CD8-positive, alpha-beta T cell (primary cell): ENCODE measurements at places on chromosomes 12 and 14.

DNA sequence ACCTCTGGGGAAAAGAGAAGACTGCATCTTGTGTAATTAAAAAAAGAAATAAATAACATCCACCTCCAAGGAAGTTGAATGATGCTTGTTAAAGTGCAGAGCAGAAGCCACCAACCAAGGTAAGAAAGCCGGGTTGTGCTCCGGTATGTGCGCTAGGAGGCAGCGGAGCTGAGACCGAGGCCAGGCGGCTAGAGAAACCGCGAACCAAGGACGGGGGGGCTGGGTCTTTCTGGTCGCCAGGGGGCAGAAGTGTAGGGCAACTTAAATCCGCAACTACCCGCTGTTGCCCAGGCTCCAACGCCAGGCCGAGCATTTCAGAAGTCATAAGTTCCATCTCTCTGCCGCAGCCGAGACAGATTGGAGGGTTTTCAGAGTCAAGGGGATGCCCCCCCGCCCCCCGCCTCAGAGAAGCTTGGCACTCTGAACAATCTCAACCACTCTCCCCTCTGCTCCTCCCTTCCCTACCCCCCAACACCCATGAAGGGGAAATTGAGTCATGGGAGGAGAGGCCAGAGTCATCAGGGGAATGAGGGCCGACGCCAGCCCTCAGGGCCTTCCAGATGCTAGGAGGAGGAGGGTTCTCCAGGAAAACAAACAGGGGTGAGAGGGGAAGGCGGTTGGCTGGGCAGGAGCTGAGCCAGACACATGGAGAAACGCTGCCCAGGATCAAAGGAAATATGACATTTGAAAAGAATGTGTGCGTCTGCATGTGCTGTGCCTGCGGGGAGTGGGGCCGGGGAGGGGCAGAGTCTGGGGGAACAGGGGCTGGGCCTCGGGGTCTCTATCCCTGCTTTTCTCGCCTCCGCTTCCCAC is 2.2 kb upstream of the NFATC4 start:
- peak; percentile 27 for DNase-seq

DNA sequence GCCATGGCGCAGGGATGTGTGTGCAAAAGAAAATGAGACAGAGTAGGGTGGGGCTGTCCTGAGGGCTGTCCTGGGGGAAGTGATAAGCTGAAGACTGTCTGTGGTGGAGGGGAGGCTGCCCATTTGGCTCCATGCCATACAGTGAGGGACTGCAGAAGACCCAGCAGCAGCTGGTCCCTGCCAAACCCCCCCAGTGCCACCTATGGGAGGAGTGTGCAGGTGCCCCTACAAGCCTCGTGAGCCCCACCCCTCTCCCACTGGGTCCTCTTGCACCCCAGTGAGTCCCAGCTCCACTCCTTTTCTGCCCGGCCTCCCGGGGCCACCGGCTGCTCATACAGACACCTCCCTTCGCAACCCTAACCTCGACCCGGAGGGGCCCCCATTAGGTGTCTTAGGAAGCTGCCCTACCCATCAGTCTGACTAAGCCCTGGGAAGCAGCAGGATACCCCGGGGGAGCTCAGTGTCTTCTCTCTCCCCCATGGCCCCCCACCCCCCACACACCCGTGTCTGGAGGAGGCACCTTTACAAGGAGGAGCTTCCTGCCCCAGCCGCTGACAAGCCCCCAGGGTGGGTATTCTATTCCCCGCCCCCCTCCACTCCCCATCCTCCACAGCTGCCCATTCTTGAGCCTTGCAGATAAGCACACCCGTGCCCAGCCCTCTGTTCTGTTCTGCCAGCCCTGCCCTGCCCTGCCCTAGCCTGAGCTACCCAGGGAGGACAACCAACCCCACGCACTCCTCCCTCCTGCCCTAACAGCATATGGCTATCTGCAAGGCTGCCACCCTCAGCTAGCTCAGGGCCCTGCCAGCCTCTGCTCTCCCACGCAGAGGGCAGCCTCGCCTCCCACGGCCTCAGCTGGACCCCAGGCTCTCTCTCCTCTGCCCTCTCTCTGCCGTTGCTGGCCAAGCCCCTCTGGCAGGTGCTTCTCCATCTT is 41.9 kb downstream of the SLC6A12 start:
- no peak for DNase-seq

DNA sequence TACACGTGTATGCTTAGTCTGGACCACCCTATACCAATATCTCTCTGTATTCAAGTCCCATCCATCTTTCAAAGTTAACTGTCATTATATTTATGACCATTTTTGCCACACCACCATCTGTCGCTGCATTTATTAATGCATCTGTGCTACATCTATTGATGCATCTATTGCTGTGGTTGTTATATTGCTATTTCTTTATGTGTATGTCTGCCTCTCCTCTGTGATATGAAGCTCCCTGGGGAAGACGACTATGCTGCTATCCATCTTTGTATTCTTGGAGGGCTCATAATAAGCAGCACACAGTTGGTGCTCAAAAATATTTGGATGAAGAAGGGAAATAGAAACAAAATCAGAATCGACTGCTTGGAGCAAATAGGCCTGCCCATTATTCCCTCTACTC is 357.6 kb downstream of the RPS29 start:
- no peak for DNase-seq

DNA sequence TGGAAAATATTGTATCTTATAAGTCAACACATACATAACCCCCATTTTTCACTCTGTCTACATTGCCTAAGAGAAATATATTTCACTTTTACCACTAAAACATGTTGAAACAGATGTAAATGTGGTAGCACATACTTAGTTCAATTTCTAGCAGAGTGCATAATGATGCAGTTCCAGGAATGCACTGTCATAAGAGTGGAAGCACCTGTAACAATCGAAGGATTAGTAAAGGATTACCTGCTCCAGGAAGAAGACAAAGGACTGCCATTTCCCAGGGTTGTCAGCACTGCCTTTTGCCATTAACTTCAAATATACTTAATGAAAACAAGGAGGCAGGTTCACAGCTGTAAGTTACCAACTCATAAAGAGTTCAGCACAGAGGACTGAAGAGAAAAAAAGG is 24.6 kb downstream of the DAD1 start:
- no peak for DNase-seq

GRCh38 chr14:23487216-23487615 is 17.7 kb downstream of the NGDN start:
- DNase-seq = no peak

DNA sequence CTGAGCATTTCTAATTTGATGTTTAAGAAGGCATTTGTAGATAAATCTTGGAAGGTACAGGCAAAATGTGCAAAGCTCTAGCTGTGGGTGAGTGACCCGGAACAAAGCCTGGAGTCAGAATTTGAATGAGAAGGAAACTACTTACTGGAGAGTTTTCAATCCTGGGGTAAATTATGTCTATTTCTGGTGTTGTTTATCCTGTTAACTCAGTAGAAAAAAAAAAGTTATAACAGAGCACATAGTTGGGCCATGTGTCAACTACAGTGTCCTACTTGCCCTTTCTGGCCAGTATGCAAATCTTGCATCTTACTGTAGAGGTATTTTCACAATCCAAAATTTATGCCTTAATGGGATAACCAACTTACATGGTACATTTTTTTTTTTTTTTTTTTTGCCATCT is 182.3 kb downstream of the SYNE2 start:
- no peak for DNase-seq

DNA sequence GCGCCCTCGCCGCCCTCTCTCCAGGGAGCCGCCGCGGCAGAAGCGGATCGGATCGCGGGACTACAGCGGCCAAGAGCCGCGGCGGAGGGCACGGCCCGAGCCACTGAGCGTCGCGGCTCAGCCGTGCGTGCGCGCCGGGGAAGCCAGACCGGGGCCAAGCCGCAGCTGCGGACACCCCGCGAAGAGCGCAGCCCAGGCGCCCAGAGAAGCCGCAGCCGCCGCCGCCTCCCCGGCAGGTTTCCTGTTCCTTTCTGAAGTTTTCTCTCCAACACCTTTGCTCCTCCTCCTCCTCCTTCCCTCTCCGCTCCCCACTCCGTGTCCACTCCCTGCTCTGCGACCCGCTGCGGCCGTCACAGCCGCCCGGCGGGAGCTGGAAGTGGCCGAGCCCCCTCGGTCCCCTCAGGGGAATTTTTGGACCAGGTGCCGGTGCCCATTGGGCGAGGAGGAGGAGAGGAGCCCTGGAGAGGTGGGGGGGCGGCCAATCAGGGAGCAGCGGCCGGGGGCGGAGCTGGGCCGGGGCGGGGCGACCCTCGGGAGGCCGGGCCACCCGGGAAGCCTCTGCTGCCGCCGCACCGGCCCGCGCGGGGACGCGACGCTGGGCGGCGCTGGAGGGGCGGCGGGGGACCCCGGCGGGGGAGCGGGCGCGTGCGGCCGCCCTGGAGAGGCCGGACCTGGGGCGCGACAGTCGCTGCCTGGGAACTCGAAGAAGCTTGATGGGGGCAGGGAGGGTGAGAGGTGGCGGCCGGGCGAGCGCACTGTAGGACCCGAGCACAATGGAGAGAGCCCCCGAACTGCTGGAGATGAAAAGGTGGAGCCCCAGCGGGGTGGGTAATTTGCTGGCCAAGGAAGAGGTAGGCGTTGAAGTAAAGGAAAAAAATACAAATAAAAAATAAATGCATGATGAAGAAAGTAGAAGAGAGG is at the start of gene ITPR2:
Gene ITPR2, minus strand, starts transcription at position 373 of the 921 bp plus-strand sequence. CDS start 413 bp downstream, outside the sequence.
- peak; percentile 90 for DNase-seq

DNA sequence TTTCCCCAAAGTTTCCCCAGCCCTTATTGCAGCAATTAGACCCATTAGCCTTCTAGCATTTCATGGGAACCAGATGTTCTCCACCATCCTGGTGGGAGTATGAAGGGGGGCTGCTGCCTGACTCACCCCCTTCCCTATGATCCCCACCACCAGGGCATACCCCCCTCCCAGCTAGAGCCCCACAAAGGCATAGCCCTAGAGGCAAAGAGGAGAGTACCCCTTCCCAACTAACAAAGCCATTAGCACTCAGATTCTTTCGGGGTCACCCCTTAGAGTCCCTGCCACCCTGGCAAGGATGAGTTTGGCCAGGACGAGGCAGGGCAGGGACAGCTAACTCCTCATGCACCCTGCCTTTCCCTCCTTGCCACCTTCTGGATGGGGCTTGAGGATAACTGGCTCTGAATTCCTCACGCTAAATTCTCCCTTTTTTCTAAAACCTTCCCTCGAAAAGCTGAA is 9.2 kb downstream of the RARG start:
- no peak for DNase-seq

- DNase-seq = no peak
These were observed 182.9 kb downstream of the EXOC5 start for GRCh38 chr14:57085801-57086200.

DNA sequence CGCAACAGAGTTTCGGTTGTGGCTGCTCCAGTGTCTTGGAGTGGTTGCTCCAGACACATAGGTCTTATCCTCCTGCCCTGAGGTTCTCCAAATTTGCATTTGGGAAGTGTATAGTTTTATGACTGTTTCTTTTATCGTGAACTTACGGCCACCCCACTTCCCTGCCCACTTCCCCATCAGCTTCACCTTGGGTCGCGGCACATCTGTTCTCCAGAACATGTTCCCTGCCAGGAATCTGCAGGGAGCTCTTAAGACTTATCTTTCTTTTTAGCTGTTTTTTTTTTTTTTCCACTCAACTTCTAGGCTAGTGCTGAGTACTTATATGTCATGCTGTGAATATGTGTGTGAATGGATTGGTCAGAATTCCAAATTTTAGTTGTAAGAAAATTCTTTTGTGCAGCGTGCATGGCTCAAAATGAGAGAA is 75.4 kb downstream of the ETV6 start:
- no peak for DNase-seq

GRCh38 chr12:43973993-43974392 is 138.1 kb downstream of the TMEM117 start:
- DNase-seq = no peak

GRCh38 chr12:24226745-24227350 is 277.4 kb upstream of the SOX5 start:
- DNase-seq = no peak

DNA sequence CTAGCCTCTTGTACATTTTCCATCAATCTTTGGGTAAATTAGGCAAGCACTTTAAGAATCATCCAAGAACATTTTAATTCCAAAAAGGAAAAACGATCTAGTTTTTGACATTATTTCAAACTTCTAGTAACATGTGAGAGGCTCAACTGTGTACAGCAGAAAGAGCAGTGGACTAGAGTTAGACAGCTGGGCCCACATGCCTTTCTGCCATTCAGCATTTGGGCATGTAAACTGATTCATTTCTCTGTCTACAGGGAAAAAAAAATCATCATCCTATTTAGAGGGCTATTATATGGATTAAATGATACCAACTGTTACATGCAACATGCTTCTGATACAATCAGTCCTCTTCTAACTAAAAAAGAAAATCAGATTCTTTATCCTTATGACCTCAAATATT is 17.7 kb downstream of the ATP2B1 start:
- DNase-seq = no peak

DNA sequence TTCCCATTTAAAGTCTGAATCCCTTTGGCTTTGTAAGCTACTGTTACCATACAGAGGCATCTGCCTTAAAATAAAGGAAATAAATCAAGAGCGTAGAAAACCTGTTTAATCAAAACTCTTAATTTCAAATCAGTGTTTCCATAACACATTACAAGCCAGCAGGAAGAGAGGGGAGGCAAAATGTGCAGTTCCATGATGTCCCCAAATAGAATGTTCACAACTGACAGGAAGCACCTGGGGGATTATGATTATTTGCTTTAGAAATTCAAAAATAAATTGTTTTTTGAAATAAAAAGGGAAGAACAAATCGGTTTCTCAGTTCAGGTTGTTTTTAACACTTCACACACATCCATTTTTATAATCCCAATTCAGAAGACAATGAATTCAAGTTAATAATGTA is 21.4 kb downstream of the SOCS2 start:
- DNase-seq = no peak

- DNase-seq = no peak
These were observed 925 bp upstream of the MIPOL1 start for GRCh38 chr14:37196604-37197420.

GRCh38 chr12:58309806-58310205 is 368.4 kb downstream of the ATP23 start:
- no peak for DNase-seq

DNA sequence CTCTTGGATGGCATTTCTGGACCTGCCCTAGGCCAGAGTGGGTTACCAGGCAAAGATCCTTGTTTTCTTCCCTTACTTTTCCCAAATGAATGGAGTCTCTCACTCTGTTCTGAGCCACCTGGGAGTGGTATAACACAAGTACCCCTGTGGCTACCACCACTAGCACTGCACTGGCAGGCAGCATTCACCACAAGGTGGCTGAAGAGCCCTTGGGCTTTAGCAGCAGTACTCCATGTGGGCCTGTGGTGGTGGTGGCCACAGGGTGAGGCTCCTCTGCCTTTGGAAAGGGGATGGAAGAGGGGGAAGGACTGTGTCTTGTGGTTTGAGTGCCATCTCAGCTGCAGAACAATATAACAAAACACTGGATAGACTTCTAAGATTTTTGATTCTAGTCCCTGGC is 38.1 kb upstream of the LMNTD1 start:
- no peak for DNase-seq

GRCh38 chr14:46250113-46250703 is 401.4 kb downstream of the RPL10L start:
- DNase-seq = no peak

- no peak for DNase-seq
These were observed 27.9 kb downstream of the ACTN1 start for GRCh38 chr14:68951035-68951797.

GRCh38 chr12:121165316-121165715 is 32.6 kb downstream of the P2RX7 start:
- DNase-seq = no peak
